ENCODE measurements at places on chromosomes 6 and 20.

- no peak for DNase-seq
These were observed 39.6 kb upstream of the MLN start for GRCh38 chr6:33843131-33844121.

- no peak for DNase-seq
These were observed 35.7 kb downstream of the COL11A2 start for GRCh38 chr6:33156561-33156960.

DNA sequence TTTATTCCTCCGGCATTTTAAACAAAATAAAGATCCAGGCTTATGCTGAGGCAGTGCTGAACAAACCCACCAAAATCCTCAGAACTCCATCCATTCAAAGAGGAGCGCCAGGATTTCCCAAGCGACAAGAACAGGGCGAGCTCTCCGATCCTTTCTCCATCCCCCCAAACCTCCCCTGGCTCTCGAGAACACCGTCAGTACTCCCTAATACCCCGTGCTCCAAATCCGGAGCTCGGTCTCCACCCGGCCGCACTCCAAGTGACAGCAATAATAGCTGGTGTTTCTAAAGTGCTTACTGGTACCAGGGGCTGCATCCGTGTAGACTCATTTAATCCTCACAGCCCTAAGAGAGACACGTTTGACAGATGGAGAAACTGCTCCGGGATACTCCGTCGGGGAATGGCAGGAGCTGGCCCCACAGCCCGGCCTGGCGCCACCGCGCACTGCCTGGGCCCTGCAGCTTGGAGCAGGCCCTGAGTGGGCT lies 277.1 kb upstream of the QKI start:
- DNase-seq = no peak

DNA sequence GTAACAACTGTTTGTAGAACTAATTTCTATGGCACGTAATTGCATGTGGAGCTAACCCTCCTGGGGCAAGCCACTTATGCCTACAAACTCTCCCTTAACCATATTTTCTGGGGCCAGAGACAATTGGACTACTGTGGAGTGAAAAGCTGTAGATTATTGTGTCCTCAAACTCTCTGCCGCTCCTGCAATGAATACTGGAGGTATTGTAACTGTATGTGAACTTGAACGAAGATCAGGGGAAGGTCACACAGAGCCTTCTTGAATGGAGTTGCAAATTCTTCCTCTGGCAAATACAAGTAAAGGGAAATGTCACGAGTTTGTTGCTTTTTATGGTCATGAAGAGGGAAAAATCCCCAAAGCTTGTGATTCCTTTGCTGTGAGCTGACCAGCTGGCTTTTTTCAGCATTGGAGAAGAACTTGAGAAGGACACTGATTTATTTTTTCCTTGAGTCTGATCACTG lies 18.2 kb downstream of the AKAP12 start:
- DNase-seq = no peak

DNA sequence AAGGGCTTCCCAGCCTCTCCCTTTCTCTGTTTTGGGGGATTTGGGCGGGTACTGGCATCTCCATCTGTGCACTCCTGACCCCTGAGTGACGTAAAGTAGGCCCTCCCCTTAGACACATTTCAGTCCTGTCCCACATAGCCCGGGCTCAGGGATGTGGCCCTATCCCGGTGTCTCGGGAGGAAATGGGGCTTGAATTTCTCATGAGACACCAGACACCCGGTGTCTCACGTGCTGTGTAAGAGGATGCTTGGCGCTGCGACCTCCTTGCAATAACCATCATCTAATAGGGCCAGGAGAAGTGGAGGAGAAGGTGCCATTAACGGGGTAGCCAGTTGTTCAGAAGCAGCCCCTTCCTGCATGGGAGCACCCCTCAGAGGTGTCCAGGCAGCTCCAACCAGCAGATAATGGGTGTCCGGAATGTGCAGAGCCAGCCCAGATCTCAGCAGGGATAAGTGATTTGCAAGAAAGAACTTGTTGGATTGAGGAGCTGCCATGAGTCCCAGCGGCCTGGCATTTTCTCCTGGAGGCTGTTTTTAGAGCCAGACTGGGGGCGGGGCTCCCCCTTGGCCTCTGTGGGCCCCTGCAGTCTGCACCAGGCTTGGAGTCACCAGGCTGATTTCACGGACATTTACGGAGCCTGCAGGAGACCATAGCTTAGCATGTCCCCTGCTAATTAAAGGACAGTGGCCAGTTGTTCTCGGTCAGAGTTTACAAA lies 372.0 kb downstream of the PREX1 start:
- no peak for DNase-seq

DNA sequence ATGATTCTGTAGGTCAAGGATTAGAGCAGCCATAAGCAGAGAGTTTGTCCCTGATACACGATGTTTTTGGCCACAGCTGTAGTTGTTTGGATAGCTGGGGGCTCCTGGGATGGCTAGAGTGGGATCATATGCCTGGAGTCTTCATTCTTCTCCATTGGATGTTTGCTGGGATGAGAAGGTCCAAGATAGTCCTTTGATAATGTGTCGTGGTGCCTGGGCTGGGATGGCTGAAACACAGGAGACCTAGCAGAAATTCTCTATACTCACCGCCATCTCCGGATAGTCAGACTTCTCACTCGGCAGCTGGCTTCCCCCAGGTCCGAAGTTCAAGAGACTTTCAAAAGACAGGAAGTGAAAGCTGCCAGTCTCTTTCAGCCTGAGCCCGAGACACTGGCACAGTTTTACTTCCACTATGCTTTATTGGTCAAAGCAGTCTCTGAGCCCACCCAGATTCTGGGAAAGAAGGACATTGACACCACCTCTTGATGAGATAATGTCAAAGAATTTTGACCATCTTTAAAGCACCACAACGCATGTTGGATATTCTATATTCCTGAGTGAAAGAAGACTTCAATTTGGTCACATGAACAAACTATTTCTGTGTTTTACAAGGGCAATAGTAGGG lies 16.0 kb downstream of the MARCKS start:
- DNase-seq = no peak

DNA sequence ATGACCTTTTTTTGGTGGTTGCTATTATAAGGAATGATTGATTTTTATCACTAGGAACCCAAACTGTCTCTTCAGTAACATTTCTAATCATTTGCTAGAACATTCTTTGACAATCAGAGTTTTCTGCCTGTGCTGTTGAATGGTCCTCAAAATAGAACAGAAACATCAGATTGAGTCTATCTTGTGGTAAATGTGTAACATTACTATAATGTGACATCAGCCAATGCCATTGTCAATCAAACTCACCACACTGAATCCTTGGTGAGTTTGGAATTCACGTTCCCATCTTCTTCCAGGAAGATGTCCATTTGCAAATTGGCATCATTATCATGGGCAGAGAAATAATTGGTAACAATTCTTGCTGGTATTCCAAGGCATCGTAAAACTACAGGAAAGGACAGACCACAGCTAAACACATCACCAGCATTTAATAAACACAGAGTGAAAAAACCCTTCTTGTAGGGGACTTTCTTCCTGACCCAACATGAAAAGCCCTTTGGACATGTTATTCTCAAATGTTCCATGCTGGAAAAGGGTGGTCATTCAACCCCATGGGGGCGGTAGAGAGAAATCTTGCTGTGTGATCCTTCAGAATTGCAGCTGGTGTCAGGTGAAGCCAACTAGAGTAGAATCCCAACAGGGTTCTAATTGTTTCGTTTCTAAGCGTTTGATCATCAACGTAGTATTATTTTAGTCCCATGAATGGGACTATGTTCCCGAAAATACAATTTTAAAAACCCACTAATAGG lies 98.5 kb downstream of the F13A1 start:
- DNase-seq = no peak

DNA sequence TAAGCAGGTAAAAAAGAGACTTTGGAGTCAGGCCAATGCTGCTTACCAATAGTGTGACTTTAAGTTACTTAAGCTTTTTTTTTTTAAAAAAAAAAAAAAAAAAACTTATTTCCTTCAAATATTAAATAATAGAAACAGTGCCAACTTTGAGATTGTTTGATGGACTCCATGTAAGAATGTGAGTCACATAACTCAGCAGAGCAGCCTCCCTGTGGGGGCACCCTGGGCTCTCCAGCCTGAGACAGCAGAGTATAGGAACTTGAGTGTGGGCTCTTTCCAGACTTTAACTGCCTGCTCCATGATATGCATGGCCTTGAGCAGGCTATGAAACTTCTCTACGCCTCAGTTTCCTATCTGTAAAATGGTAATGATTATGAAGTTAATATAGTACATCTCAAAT lies 113.3 kb upstream of the SAMD5 start:
- DNase-seq = no peak

DNA sequence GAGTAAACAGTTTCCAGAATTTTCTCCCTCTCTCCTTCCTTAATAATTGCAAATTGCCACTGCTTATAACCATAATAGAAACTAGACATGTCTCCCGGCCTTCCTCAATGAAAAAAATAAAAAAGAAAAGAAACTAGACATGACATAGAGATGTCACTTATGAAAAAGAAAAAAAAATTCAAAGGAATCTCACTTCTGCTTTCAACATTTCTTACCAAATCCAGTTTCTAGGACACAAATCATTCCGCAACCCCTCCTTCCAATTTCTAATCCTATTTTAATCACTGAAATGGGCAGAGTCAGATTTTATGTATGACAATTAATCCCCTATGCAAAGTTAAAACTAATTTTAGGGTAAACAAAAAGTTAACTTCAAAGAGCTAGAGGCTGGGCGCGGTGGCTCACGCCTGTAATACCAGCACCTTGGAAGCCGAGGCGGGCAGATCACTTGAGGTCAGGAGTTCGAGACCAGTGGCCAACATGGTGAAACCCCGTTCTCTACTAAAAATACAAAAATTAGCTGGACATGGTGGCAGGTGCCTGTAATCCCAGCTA lies 40.1 kb upstream of the EEF1A1 start:
- DNase-seq = no peak

DNA sequence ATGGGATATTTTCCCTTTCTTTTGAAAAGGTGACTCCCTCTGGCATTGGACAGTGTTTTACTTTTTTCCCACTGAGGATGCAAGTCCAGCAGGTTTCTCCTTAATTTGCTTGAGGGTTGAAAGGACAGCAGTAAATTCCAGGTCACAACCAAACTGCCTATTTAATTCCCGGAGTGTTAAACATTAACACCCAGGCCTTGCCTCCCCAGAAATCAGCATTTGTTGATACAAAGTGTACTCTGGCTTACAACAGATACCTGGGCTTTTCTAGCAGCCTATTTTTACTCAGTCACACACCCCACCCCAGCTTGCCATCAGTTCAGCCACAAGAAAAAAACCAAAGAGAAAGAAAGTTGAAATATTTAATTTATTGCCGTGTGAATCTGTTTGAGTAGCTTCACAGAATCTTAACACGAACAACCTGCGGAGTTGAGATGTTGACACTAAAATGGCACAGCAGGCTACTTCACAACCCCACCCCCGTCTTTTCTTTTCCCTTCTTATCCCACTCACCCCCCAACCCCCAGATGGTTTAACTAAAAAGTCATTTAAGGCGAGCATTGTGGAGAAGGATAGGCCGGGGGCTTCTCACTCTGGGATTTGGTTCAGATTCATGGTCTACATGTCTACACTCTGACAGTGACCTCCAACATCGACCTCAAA lies 45.7 kb downstream of the MYLIP start:
- no peak for DNase-seq

GRCh38 chr6:105080279-105080678 lies 99.5 kb downstream of the POPDC3 start:
- no peak for DNase-seq

DNA sequence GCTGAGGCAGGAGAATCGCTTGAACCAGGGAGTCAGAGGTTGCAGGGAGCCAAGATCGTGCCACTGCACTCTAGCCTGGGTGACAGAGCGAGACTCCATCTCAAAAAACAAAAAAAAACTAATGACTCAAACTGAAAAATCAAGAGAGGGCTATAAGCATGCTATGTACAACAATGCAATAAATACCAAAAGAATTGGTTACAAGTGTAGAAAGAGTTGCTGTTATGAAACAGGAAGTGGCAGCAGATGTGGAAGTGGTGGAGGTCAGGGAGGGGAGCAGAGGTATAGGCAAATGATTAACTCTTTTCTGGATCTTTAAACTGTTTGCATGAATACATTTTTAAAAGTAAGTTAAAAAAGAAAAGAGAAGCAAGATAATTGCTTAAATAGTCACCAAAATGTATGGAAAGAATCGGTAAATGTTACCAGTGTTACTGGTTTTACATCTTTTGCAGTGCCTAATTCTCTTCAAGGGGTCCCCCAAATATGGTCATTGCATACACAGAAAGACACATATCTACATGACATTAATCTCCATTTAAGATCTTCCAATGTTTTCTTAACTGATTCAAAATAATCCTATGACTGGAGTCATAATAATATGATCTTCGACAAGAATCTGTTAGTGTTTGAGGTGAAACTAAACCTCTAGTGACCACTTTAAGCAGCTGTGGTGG lies 15.0 kb downstream of the CALHM6 start:
- no peak for DNase-seq

DNA sequence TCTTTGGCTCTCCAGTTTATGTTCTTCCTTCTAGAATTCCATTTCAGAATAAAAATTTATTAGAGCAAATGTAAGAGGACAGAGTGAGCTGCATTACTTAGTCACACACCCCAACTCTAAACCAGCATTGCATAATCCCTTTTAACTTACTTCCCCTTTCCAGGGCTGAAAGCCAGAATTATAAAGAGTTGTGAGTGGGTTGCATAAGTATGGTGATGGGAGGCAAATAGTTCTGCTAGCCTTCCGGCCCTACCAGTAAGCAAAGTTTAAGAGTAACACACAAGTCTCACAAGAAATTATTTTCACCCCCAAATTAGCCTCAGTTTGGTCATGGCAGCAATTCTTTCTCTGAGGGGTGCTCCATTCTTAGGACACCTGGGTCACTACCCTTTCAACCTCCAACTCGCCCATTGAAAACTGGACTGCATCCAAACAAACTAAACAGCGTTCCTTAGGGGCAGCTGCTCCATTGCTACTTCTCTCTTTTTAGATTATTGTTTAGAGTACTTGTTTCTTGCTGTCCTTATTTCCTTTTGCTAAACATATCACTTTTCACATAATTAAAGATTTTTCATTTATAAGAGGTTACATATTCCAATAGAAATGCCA lies 1.6 kb downstream of the KIAA0408 start:
- DNase-seq = no peak

GRCh38 chr6:31592396-31592771 lies 422 bp downstream of the NCR3 start:
- DNase-seq = no peak

- DNase-seq = no peak
These were observed 8.8 kb downstream of the DDR1 start for GRCh38 chr6:30893001-30893591.

- DNase-seq = no peak
These were observed 17.2 kb downstream of the SNX14 start for GRCh38 chr6:85576476-85576875.

DNA sequence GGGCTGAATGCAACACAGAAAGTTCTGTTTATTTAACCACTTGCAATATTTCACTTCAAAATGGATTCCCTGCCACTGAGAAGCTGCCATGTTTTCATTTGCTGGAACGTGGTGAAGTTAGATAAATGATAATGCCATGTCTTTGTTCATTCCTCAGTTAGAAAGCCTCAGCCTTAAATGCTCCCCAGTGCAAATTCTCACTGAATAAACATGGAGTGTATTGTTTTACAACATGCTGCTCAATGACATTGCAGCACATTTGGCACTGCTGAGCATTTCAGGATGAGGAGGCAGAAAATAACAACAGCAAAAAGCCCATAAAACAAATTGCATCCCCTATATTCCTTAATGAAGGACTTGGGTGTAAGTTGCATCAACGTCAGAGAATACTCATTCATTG lies 913.8 kb upstream of the FLRT3 start:
- no peak for DNase-seq
